ENCODE measurements at places on chromosomes 12 and 14. TPM values are rescaled to one million over a fixed set of nuclear protein-coding genes. Genes with fewer than 3 reads are reported as not detected.

SPTB gene
- total RNA-seq: 0.07 TPM

OR6C75 gene
- not detected for total RNA-seq

TAC3 gene
- not detected for total RNA-seq

RTL1 gene
- total RNA-seq: not detected

TRAFD1 gene
- total RNA-seq: 81.4 TPM

JPH4 gene
- total RNA-seq: 0.07 TPM

TAS2R14 gene
- 2.3 TPM for total RNA-seq

- DNase-seq: no peak
Observed at GRCh38 chr12:104994336-104994735, 8.2 kb downstream of the NOPCHAP1 start.

- DNase-seq: no peak
Observed at GRCh38 chr14:103739793-103740501, 24.3 kb downstream of the ZFYVE21 start.

GRCh38 chr14:105026802-105027563, 6.1 kb upstream of the CDCA4 start:
- no peak for DNase-seq

GRCh38 chr12:26954027-26954426, 15.8 kb downstream of the FGFR1OP2 start:
- DNase-seq: no peak

- no peak for DNase-seq
Observed at GRCh38 chr12:11826574-11826973, 177.1 kb downstream of the ETV6 start.

GRCh38 chr12:107386569-107386968, 293.2 kb upstream of the CRY1 start:
- DNase-seq: no peak

DNA sequence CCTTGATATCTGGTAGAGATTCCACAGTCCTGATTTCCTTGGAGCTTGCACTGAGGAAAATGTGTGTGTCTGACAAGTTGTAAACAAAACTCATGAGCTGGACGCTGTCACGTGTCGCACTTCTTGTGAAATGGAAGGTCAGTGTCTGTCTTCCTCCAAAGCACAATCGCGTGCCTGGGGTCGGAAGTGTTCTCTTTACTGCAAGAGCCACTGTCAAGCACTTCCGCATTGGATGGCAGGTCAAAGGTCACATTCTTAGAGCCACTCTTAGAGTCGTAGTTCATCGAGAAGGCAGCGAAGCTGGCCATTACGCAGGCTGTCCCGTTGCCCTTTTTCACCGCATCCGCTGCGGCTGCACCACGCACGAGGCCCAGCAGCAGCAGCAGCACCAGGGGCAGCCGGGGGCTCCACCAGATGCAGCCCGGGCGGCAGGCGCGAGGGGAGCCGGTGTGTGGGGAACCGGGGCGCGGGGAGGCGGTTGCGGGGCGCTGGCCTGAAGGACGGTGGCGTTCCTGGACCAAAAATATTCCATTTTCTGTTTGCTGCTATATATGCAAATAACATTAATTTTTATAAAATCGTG, 45.0 kb downstream of the LRTM2 start:
- DNase-seq: no peak

GRCh38 chr14:101588286-101588975, 27.1 kb downstream of the DIO3 start:
- DNase-seq: no peak

- DNase-seq: no peak
Observed at GRCh38 chr14:68297039-68297438, 477.5 kb downstream of the RAD51B start.

DNA sequence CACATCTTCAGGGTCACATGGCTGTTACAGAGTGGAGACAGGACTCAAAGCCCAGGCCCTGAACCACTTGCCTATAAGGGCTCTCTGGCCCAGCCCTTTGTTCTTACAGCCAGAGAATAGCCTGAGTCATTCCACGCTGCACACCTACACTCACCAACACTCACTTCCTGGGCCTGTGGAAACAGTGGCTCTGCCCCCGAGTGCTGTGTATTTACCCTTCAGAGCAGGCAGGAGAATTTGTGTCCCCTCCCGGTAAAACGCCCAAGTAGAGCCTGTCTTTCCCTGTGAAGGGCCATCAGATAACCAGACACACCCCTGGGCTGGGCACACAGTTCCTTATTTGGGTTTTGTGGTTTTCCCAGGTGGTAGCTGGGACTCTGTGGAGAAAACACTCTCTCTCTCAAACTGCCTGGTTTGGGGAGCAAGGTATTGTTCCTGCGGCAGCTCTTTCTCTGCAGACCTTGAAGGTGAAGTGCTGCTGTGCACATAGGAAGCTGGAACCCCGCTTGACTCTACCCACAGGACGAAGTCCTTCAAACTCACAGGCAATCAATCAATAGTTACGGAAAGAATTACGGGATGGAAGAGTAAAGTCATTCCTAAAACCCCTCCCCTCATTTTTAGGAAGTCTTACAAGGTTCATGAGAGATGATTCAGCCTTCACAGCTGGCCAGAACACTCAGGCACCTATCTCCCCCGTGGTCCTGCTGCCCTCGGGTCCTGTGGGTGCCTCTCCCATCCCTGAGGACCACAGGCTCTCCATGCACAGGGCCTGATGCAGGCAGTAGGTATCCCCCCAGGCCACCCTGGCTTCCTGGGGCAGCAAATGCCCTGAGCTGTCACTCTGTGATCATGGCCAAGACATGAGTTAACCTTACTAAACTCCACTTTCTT, 20.3 kb downstream of the FIGNL2 start:
- no peak for DNase-seq

DNA sequence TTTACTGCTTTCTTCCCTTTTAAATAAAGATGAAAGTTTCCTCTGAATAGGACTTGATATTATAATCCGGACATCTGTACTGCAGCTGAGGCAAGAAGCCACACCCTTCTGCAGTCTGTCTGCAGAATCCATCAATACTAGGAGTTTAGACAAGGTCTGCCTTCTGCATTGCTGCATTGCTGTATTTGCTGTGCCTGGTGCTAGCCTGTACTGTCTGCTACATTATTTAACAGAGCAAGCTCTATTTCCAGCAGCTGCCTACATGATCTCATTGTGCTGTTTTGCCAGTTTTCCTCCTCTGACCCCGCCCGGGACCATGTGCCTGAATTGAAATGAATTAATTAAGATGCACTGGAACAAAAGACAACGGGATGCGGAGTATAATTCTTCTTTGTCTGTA, 1.7 kb downstream of the TUBA1A start:
- DNase-seq: no peak

GRCh38 chr14:55730592-55731310, 150.7 kb downstream of the KTN1 start:
- no peak for DNase-seq

GRCh38 chr14:97276573-97276972, 479.4 kb downstream of the VRK1 start:
- DNase-seq: no peak

DNA sequence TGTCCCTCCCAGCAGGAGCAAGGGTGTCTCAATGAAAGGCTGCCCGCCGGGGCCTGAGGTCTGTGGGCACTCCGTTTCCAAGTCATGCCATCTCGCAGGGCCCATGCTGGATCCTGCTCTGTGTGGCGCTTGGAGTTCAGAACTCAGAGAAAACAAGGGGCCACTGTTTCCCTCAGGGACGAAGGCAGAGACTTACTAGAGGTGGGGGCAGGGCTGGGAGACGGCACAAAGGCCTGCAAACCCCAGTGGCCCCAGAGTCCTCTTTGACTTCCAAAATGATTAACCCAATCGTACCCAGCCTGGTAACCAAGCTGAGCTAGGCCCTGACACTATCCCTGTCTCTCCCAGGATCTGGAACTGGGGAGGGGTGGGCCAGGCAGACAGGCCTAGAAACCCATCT, 95.8 kb downstream of the ITPK1 start:
- DNase-seq: no peak

DNA sequence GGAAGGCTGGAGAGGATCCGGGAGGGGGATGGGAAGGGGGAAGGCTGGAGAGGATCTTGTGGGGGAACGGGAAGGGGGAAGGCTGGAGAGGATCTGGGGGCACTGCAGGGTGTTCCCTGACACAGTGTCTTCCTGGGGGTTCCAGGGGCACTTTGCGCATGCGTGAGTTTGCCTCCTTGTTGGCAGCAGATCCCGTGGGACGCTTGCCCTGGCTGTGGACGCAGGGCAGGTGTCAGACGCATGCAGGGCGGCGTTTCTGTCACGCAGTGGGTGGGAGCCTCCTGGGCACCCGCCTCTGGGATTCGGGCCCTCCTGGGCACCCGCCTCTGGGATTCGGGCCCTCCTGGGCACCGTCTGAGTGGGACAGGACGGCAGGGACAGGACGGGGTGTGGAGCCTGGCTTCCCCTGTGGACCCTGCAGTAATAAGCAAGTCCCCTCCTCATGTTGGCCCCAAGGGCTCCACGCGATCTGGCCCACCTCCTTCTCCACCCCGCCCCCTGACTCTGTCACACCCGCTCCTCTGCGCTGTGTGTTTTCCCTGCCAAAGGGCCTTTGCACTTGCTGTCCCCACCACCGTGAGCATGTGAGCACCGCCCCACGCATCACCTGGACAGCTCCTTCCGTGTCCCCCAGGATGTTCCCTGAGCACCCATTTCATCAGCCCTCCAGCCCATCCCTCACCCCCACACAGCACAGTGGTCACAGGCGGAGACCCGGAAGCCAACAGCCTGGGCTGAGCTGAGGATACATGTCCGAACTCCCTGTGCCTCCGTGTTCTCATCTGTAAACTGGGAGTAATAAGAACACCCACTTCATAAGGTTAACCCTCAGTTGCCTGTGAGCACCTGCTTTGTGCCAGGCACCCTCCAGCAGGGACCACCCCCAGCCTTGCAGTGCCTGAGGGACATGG, 4.4 kb downstream of the MMP17 start:
- DNase-seq: no peak

DNA sequence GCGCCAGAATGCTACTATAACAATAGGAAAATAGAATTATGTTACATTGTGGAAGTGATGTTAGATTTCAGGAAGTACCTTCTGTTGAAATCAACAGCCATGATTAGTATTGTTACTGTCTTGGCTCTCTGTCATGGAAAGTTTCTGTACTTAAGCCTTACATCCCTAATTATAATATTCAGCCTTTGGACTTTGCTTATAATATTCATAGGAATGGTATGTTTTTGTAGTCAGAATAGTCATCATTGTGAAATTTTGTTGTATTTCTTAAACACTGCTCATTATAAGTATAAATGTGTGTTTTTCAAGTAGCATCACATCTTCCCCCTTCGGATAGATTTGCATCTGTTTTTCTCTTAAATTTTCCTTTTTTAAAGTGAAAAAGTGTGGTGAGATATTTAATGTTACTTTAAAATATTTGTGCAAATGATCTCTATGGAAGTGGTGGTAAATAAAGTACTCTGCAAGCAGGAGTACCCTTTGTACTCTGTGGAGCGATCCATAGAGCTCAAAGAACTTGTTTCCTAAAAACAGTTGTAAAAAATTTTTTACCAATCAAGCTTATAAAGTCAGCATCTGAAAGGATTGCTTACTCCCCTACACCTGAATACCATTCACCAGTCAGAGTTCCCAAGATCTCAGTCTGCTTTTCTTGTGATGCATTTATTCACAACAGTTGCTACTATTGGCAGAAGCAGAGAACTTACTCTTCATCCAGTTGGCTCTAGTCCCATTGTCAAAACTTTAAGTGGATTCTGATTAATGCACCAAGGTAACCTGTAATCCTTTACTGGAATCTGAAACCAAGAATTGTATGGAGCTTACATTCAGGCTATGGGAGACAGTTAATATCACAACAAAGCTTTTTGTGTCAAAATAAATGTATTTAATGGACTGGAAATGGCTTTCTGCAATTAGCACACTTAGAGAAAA, 87.8 kb downstream of the RIC8B start:
- DNase-seq: no peak

DNA sequence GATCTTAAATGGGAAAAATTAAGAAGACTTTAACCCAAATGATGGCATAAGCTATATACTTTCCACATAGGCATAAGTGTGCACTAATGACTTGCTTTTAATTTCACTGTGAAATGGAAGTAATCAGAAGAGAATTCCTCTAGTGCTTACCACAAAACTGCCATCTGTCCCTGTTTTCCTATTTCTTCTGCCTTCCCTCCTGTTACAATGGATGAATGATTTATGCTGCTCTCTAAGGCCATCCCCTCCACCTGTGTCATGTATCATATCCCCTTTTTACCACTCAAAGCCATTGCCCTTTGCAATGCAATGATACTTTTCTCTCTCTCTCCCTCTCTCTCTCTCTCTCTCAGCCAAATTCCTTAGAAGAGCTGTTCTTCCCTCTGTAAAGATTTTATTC, 109.1 kb downstream of the C12orf50 start:
- no peak for DNase-seq

- DNase-seq: peak; percentile 3
Observed at GRCh38 chr12:113929312-113929989, 36.7 kb downstream of the RBM19 start.

DNA sequence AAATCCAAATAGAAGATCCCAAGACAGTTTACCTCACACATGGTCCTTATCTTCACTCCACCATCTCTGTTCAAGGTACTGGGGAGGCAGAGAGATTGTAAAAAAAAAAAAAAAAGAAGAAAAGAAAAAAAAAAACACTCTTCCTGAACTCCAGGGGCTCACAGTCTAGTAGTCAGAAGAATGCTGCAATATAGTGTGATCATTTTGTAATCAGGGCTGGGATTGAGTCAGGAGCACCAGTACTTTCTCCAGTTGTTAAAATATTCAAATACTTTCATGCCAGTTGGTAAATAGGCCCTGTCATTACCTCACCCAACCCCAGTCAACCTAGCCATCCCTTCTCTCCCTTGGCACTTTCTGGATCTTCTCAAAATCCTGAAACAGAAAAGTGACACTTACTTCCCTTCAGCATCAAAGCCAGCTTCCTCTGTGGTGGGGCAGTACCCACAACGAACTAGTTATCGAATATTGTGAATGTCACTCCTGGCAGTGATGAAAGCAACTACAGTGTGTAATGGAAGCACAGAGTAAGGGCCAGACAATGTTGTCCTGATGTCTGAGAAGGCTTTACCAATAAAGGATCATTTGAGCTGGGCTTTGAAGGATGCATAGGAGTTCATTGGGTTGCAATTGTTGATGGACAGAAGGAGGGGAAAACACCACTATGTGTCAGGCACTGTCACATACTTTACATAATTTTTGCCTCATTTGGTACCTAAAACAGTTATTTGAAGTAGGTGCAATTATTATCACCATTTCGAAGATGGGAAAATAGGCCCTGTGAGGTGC, 44.3 kb upstream of the HSPB8 start:
- no peak for DNase-seq

- DNase-seq: no peak
Observed at GRCh38 chr12:94900496-94900895, 103.0 kb downstream of the NDUFA12 start.

- no peak for DNase-seq
Observed at GRCh38 chr12:131536766-131537165, 174.1 kb upstream of the SFSWAP start.

DNA sequence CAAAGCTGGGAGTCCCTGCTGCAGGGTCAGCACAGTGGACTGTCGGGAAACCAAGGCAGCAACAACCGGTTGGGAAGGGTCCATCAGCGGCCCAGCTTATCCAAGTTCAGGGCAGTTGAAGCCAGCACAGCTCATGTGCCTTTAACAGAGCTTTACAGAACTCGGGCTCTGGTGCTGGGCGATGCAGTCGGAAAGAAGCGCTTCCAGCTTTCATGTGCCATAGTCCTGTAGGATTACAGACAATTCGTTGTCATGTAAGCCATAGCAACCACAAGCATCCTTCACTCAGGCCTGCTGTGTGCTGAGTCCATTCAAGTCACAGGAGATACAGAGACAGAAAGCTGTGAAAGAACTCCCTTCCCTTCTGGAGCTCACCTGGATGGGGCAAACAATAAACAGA, 3.5 kb upstream of the FAM181A start:
- no peak for DNase-seq

- DNase-seq: no peak
Observed at GRCh38 chr12:89988188-89988915, 279.7 kb upstream of the ATP2B1 start.

- DNase-seq: no peak
Observed at GRCh38 chr14:70171726-70172125, 17.0 kb downstream of the SLC8A3 start.

Measured in natural killer cell treated with Interleukin-12 subunit alpha and Interleukin-12 subunit beta and Interleukin-15 and Interleukin-18, amount 100 ng/mL, for 72 hours (primary cell).